ENCODE measurements at places on chromosomes 6 and 20.
A peak's percentile ranks its signal among the peaks of the same experiment; 100 is the strongest.

GRCh38 chr6:108407904-108408827 lies 113.3 kb downstream of the AFG1L start:
- DNase-seq: no peak

DNA sequence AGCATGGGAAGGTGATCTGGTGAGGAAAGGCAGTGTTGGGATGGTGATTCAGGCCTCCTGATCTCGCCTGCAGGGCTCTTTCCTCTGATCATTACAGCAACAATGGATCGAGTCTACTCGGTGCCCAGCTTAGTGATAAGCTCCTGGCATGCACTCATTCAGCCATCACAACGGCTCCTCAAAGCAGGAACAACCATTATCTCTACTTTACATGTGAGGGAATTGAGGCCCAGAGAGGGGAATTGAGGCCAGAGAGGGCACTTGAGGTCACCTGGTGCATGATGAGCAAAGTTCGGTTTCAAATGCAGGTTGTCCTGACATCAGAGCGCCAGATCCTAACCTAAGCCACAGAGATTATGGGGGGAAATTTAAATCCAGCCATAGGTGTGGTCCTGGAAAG lies 42.0 kb upstream of the BPIFA2 start:
- no peak for DNase-seq

DNA sequence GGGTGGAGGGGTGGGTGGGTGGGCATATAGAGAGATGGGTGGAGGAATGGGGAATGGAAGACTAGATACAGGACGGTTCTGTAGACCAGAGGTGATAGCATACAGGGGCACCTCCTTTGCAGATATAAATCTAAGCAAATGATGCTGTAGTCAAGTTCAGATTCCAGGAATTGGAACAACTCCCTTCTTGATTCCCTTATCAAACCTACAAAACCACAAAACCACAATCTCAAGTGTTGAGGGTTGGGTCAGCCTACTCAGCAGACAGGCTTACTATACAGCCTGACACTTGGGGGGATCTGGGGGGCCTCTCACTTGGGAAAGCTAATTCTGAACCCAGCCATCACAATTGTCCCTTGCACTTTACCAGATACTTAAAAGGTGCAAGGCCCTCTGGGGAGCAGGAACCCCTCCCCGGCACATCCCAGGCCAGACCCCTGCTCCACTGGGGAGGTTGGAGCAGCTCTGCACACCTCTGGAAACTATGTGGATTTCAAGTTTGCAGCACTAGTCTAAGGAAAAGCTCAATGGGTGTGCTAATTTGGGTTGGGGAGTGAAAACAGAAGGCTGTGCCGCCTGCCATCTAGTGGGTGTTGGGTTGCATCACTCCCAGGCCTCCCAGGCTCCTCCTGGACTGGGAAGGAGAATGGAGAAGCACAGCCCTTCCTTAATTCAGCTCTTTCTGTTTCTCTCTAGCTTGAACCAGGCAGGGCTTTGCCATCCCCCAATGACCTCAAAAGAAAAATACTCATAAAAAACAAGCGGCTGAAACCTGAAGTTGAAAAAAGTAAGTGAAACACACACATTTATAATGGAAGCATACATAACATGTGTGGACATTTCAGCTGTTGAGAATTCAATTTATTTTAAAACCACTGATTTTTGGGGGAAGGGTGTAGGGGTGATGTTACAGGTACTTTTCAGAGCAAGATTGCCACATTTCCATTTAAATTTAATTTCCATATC lies 121.2 kb upstream of the LAMP5 start:
- DNase-seq: peak; percentile 63

GRCh38 chr20:49279677-49280462 lies 2.0 kb upstream of the ZNFX1 start:
- DNase-seq: no peak

- no peak for DNase-seq
Measured at GRCh38 chr6:135493218-135493961, 4.2 kb downstream of the AHI1 start.

- DNase-seq: no peak
Measured at GRCh38 chr20:48709058-48709691, 118.6 kb downstream of the PREX1 start.

DNA sequence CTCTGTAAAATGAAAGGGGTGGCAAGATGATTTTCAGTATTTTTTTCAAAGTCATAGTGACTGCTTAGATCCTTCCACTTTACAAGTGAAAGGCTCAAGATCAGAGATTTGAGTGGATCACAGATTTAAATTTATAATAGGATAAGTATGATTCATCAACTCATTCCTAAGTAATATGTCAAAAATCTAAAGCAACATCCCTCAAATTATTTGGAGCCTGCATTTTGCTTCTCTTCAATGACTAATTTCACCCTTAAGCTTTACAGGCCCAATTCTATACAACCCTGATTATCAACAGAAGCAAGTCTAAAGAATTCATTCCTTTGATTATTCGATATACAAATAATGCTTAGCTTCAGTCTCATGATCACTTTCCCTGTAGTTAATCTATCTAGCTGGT lies 93.9 kb upstream of the HEY2 start:
- no peak for DNase-seq

- DNase-seq: peak; percentile 13
Measured at GRCh38 chr6:147166360-147166944, 37.8 kb upstream of the STXBP5 start.

DNA sequence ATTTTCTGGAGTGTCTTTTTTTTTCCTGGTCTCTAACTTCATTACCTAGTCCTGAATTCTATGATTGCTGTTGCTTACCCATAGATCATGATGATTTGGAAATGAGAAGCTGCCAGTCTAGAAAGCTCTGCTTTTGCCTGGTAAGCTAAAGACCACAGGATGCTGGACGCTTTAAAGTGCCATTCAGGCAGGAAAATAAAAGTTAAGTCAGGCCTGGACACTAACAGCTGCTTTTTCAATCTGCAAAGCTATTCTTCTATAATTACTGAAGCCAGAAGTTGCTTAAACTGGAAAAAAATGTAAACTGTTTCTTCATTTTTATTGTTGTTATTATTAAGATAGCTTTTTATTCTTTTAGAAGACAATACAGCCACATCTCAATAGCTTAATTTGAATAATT lies 129.8 kb upstream of the SPACA1 start:
- DNase-seq: no peak

- DNase-seq: peak; percentile 31
Measured at GRCh38 chr6:16190214-16190613, 48.2 kb upstream of the GMPR start.

- no peak for DNase-seq
Measured at GRCh38 chr6:19472153-19472552, 365.0 kb upstream of the ID4 start.

DNA sequence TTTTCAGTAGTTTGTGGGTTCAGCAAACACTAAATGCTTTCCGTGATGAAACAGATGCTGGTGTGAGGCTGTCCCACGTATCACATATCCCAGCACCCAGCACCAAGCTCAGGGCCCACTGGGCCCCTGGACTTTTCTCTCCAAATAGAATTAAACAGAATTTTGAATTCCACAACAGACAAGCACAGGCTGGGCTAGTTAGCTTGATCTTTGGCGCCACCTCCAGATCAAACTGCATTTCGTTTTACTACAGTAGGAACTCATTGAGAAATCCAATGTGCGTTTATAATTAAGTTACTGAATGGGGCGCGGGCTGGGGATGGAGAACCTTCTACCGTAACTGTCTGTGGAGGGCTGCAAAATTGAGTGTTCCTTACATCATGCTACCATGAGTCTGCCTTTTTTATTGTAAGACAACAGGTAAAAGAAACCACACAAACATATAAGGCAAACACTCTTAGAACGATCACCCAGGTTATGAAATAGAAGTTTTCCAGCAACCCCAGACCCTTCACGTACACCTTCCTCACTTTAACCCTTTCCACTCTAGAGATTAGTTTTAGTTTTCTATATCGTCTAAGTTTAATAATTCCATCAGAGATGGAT lies 107.8 kb downstream of the ZFP64 start:
- peak; percentile 57 for DNase-seq

DNA sequence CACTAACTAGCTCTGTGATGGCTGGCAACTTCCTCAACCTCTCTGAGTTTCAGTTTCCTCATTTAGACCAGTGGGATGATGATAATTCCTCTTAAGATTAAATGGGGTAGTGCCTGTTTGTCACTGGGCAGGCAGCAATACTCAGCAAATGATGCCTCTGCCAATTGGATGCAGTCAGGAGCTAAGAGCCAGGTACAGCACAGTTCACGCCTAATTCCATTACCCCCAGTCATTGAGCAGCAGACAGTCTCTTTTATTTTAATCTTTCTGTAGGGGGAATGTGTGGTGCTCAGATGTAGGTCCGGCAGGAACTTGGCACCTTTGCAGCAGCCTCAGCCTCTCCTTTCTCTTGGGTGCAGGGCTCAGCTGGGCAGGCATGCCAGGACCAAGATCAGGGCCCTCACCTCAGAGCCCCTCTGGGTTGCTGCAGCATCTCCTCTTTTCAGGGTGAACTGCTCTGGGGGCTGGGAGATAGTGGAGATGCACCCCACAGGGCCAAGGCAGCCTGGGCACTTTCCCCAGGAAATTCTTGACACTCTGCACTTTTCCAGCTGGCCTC lies 243.8 kb downstream of the LRFN2 start:
- DNase-seq: no peak

DNA sequence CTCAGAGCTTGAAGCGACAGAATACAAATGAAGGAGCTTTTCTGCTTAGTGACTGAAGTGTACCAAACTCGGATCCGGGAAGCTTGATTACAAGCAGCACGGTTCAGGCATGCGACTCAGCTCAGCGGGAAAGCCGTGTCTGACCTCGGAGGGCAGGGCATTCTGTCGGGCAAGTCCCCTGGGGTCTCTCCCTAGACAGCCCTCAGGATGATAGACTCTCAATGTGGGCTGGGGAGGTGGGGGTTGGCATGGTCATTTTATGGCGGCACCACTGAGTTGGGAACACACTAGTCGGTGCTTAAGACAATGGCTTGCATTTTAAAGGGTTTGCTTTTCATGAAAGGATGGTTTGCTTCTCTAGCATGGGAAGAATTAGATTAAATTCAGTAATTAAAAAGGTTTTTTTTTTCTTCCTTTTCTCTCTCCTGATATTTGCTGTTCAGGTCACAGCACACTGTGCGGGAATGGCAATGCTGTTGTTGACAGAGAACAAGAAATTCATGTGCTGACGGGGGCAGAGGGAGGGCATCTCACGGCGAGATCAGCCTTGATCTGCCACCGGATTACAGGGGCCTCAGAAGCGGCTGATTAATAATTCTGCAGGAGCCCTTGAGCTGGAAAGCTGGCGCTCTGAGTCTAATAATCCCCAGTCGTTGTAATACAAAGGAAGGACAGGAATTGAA lies 80.7 kb upstream of the TRAF3IP2 start:
- no peak for DNase-seq

GRCh38 chr6:25878721-25879322 lies 4.8 kb upstream of the SLC17A3 start:
- no peak for DNase-seq

DNA sequence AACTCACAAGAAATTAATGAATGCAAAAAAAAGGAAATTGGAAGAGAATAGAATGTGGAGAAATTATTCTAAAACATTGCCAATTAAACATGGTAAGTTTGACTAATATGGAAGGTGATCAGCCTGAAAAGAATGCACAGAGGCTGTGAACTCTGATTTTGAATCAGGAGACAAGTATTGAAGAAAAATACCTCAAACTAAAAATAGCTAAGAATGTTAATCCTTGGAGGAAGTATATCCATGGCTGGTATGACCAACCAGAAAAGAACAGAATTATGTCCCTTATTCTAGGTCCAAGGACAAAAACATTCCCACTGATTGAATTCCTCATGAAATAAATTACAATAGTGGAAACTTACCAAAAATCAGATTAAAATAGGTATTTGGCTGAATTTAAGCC lies 7.3 kb upstream of the RIMS1 start:
- DNase-seq: no peak

GRCh38 chr6:31007694-31008093 lies 2.6 kb upstream of the MUC22 start:
- DNase-seq: no peak

DNA sequence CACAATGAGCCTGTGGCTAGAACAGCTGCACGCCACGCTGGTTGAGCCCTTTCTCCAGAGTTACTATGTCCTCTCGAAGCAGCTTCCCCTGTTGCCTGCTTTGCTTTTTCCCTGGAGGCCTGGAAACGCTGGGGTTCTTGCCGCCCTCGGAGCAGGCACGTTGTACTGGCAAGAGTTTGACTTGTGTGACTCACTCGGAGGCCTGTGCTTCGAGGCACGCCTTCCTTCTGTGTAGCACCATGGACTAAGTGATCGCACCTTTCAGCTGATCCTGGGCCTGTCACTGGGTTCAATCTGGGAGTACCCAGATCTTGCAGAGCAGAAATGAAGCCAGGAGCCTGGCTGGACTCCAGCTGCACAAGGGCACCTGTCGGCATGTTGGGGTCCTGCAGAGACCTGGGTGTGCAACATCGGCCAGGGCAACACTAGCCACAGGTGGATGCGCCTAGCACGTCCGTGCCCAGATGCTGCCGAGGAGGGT lies 5.2 kb downstream of the INSM1 start:
- DNase-seq: peak; percentile 60

- DNase-seq: no peak
Measured at GRCh38 chr6:39777661-39778060, 14.5 kb upstream of the DAAM2 start.

- no peak for DNase-seq
Measured at GRCh38 chr6:158916617-158917016, 83.4 kb downstream of the RSPH3 start.

DNA sequence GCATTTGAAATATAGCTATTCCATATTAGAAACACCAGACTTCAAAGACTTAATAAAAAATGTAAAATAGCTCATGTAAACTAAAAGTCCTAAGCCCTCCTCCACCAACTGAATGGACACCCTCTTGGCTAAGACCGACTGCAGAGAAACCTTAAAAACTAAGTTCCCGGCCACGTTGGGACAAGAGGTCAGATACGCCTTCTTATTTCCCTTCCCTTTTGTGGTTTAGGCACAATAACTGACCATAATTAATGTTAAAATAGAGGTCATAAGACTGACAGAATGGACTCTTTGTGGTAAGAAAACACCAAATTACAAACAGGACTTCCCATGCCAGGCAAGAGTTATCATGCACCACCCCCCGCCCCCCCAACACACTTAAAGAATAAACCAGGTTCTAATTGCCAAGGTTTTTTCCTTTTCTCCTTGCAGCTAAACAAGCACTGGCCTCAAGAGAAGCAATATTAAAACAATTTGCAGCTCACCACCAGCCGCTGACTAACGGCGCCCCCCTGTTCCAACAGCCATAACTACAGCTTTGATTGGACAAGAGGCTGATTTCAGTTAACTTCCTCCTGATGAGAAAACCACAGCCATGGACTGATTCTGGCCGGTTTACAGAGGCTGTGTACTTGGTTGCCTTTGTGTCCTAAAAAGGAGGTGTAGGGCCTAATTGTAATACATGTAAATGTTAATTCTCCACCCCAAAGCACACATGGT lies 10.7 kb upstream of the LAMP5 start:
- no peak for DNase-seq

- peak; percentile 52 for DNase-seq
Measured at GRCh38 chr6:138923561-138923960, 64.5 kb downstream of the REPS1 start.
